ENCODE measurements at places on chromosomes 5 and 9.

- no peak for DNase-seq
- H3K27ac ChIP-seq = no peak overlapping the region
- peaks cover 2% of the 10 kb centered on the region for H3K27me3 ChIP-seq
- H3K4me1 ChIP-seq = no peaks in the 10 kb centered on the region
Measured at GRCh38 chr5:11385901-11386293, 518.3 kb downstream of the CTNND2 start.

DNA sequence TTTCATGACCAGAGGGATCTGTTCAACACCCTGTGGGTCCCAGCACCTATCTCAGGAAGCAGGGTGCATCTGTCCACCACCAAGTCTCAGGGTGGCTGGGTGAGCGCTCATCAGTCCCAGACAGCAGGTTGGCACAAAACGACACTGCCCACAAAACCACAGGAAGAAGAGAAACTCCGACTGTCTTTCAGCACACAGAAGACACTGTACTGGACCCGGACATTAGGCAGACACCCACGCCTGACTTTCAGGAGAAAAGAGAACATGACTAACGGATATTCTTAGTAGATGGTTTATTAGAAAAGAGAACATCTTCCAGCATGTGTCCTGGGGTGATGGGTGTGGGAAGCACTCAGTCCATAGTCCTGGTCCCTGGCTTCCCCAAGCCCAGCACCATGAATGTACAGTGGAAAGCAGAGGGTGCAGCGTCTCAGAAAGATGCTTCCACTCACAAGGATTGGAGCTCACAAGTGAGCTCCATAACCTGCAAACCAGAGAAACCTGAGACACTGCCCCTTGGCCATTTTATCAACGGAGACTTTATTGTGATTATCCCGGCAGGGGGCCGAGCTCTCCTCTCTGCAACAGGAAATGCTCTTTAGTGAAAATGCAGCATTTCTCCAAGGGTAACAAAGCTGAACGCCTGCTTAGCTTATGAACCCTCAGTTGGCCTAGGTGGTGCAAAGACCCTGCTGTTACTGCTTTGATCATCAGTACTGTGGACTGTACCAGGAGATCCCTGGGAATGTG is 35.8 kb upstream of the LCP2 start:
- peak overlapping the region; percentile 94 for H3K27ac ChIP-seq
- H3K4me3 ChIP-seq = peak overlapping the region; percentile 31
- H3K36me3 ChIP-seq = no peaks in the 10 kb centered on the region
- H3K4me1 ChIP-seq = peaks cover 78% of the 10 kb centered on the region
- no peaks in the 10 kb centered on the region for H3K27me3 ChIP-seq
- peak; percentile 65 for DNase-seq

DNA sequence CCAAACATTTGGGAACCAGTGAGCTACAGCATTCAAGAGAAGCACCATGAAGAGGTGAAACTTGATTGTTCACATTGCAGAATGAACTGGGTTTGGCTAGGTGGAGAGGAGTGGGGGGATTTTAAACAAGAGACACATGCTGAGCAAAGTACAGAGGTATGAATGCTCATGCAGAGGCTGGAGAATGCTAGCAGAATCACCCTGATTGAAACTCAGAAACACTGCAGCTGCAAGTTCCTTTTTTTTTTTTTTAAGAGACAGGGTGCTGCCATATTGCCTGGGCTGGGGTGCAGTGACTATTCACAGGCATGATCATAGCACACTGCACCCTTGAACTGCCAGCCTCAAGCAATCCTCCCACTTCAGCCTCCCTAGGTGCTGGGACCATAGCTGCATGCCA is 35.1 kb downstream of the DENND1A start:
- no peak overlapping the region for H3K27ac ChIP-seq
- no peaks in the 10 kb centered on the region for H3K36me3 ChIP-seq
- H3K4me1 ChIP-seq = no peaks in the 10 kb centered on the region
- H3K27me3 ChIP-seq = no peaks in the 10 kb centered on the region

- H3K4me3 ChIP-seq = peak within 1 kb of the TSS; percentile 71
- H3K4me1 ChIP-seq = peaks cover 8% of the 10 kb centered on the region
Measured at GRCh38 chr5:179060116-179061008, at the start of gene ZNF354C. TSS of gene ZNF354C (plus strand) at chr5:179060373. CDS start at chr5:179062069, 1,696 bp downstream.

- no peaks in the 10 kb centered on the region for H3K4me1 ChIP-seq
- no peak overlapping the region for H3K27ac ChIP-seq
- DNase-seq = no peak
- no peak overlapping the region for H3K4me3 ChIP-seq
- H3K27me3 ChIP-seq = no peaks in the 10 kb centered on the region
- H3K36me3 ChIP-seq = no peaks in the 10 kb centered on the region
Measured at GRCh38 chr5:24363789-24364481, 280.8 kb downstream of the CDH10 start.

- no peak overlapping the region for H3K27ac ChIP-seq
- H3K36me3 ChIP-seq = no peaks in the 10 kb centered on the region
- H3K27me3 ChIP-seq = peaks cover 1% of the 10 kb centered on the region
Measured at GRCh38 chr5:79736528-79737514, 47.2 kb downstream of the CMYA5 start.

DNA sequence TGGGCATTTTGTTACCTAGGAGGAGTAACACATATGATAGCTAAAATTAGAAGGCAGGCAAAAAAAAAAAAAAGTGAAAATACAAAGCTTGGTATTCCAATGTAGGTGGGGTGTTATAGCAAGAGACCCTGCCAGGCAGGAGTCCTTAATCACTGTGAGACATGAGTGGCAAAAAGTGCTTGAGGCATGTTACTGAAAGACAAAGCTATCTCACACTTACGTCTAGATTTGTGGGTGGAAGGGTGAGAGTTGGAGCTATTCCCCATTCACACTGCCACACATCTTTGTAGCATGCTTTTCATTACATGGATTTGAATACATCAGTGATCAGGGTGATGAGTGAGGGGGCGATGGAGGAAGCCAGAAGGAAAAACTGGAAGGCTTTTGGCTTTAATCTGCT is 2.6 kb upstream of the PLPPR1 start:
- H3K27ac ChIP-seq = no peak overlapping the region
- no peak overlapping the region for H3K4me3 ChIP-seq
- DNase-seq = no peak
- no peaks in the 10 kb centered on the region for H3K4me1 ChIP-seq

- H3K36me3 ChIP-seq = no peaks in the 10 kb centered on the region
- no peak for DNase-seq
- no peaks in the 10 kb centered on the region for H3K4me1 ChIP-seq
- H3K4me3 ChIP-seq = no peak overlapping the region
Measured at GRCh38 chr9:92798358-92798757, 33.7 kb upstream of the BICD2 start.

- H3K27ac ChIP-seq = no peak overlapping the region
- no peaks in the 10 kb centered on the region for H3K4me1 ChIP-seq
- H3K27me3 ChIP-seq = no peaks in the 10 kb centered on the region
- H3K36me3 ChIP-seq = no peaks in the 10 kb centered on the region
Measured at GRCh38 chr5:110463106-110463505, 263.4 kb downstream of the TMEM232 start.

DNA sequence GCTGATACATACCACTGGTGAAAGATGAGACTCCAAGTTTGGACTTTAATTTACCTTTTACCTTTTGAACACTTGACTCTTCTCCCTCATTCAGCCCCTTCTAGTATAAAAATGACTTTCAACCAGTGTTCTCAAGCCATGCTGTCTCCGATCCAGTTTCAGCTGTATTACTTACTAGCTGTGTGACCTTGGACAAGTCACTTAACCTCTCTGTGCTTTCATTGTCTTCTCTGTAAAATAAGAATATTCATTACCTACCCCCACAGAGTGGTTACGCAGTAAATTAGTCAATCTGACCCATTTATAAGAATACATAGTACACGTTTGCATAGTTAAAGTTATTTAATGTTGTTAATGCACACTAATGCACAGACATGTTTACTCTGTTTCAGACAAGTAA is 12.6 kb upstream of the CEMIP2 start:
- no peaks in the 10 kb centered on the region for H3K27me3 ChIP-seq
- DNase-seq = no peak
- H3K4me3 ChIP-seq = no peak overlapping the region
- peaks cover 33% of the 10 kb centered on the region for H3K4me1 ChIP-seq

GRCh38 chr9:12318732-12319685 is 374.2 kb upstream of the TYRP1 start:
- no peak for DNase-seq
- H3K36me3 ChIP-seq = no peaks in the 10 kb centered on the region
- no peaks in the 10 kb centered on the region for H3K4me1 ChIP-seq
- H3K4me3 ChIP-seq = no peak overlapping the region
- H3K27me3 ChIP-seq = no peaks in the 10 kb centered on the region

- no peaks in the 10 kb centered on the region for H3K27me3 ChIP-seq
- no peak for DNase-seq
- H3K4me3 ChIP-seq = no peak overlapping the region
- no peaks in the 10 kb centered on the region for H3K4me1 ChIP-seq
- H3K27ac ChIP-seq = no peak overlapping the region
- H3K36me3 ChIP-seq = no peaks in the 10 kb centered on the region
Measured at GRCh38 chr5:14246350-14247053, 103.4 kb downstream of the TRIO start.

GRCh38 chr5:62779010-62779422 is 200.4 kb downstream of the LRRC70 start:
- no peak for DNase-seq
- no peaks in the 10 kb centered on the region for H3K27me3 ChIP-seq
- H3K4me3 ChIP-seq = no peak overlapping the region
- no peaks in the 10 kb centered on the region for H3K4me1 ChIP-seq

GRCh38 chr9:133995012-133995896 is 3.1 kb upstream of the VAV2 start:
- no peak overlapping the region for H3K4me3 ChIP-seq
- peaks cover 21% of the 10 kb centered on the region for H3K4me1 ChIP-seq
- peaks cover 14% of the 10 kb centered on the region for H3K27me3 ChIP-seq
- DNase-seq = no peak
- no peak overlapping the region for H3K27ac ChIP-seq

- H3K4me1 ChIP-seq = no peaks in the 10 kb centered on the region
- no peak for DNase-seq
- no peak overlapping the region for H3K27ac ChIP-seq
- H3K36me3 ChIP-seq = no peaks in the 10 kb centered on the region
- no peaks in the 10 kb centered on the region for H3K27me3 ChIP-seq
Measured at GRCh38 chr9:107547772-107548297, 58.3 kb upstream of the KLF4 start.

GRCh38 chr9:121368138-121368522 is 1.9 kb downstream of the STOM start:
- no peak for DNase-seq
- H3K4me1 ChIP-seq = peaks cover 7% of the 10 kb centered on the region
- H3K27ac ChIP-seq = no peak overlapping the region
- H3K4me3 ChIP-seq = peak overlapping the region; percentile 90
- H3K36me3 ChIP-seq = no peaks in the 10 kb centered on the region
- no peaks in the 10 kb centered on the region for H3K27me3 ChIP-seq

DNA sequence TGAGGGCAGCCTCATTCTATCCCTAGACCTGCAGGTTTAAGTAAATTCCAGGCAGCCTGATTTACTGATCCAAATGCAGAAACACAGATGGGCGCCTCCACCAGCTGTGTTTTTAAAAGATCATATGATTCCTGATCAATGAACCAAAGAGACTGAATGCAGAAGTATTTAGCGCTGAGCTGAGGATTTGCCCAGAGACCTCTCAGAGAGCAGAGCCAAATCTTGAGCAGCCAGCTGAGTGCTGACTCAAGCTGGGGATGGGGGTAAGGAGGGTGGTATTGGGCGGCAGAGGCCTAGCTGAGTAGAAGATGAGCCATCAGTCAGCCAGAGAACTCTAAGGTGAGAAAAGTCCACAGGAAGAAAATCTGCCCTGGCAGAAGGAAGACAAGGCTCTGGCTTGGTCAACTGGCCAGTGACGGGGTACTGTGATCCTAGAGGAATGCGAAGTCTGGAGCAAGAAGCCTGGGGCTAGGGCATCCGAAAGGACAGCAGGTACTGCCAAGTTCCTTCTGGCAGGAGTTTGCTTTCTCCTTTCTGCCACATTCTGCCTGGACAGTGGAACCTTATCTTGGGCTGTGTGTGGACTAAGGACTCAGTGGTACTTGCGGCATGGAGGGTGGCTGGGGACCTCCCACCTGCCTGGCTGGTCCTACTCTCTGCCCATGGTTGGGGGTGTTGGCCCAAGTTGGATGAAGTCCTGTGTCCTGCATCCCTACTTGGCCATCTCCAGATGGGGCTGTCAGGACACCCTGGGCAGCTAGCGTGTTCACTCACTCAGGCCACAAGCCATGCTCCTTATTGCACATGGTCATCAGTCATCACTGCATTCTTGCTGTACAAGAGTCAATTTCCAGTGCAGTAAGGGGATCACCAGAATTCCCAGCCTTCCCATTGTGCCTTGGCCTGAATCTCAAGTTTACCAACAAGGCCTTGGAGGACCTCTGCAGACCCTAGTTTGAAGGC is 34.5 kb upstream of the CDKN2AIPNL start:
- no peak overlapping the region for H3K27ac ChIP-seq
- no peaks in the 10 kb centered on the region for H3K36me3 ChIP-seq
- no peaks in the 10 kb centered on the region for H3K4me1 ChIP-seq
- no peak for DNase-seq

DNA sequence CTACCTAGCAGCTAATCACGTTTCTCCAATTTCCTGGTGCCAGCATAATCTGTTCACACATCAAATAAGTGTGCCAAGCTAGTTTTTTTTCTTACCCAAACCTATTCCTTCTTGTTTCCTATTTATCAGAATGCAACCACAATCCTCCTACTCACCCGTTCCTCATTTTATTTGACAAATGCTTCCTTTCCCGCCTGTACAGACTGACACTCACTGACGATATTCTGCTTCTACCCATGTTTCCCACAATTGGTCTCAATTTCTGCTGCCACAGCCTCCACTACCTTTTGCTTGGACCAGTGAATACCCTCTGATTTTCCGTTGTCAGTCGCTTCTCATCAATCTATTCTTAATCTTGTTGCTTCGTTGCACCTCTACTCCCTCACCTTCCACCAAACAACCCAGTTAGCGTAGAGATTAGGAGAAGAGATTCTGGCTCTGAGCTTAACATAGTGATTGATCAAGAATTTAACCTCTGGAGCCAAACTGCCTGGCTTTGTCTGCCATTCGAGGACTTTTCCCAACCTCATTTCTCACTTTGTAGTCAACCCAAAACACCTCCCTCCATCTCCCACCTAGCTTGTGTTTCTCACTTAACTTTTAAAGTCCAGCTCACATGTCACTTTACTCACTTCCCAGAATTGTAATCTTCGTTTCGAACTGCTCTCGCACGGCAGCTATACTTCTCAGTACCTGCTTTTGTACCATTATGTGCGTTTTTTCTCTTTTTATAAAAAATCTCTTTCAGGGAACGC is 729 bp upstream of the TMEM38B start:
- peak overlapping the region; percentile 67 for H3K4me3 ChIP-seq
- peaks cover 8% of the 10 kb centered on the region for H3K27me3 ChIP-seq
- H3K4me1 ChIP-seq = peaks cover 7% of the 10 kb centered on the region
- no peaks in the 10 kb centered on the region for H3K36me3 ChIP-seq

- H3K27me3 ChIP-seq = no peaks in the 10 kb centered on the region
- no peak for DNase-seq
- no peaks in the 10 kb centered on the region for H3K36me3 ChIP-seq
- H3K4me1 ChIP-seq = no peaks in the 10 kb centered on the region
- no peak overlapping the region for H3K27ac ChIP-seq
Measured at GRCh38 chr5:34511915-34512314, 144.2 kb upstream of the RAI14 start.

- H3K4me1 ChIP-seq = no peaks in the 10 kb centered on the region
- no peak for DNase-seq
- H3K27me3 ChIP-seq = no peaks in the 10 kb centered on the region
Measured at GRCh38 chr5:160088805-160089204, 30.4 kb downstream of the PWWP2A start.

Data from effector memory CD4-positive, alpha-beta T cell (primary cell).